ENCODE measurements at places on chromosomes 6 and 20.
A peak's percentile ranks its signal among the peaks of the same experiment; 100 is the strongest.

DNA sequence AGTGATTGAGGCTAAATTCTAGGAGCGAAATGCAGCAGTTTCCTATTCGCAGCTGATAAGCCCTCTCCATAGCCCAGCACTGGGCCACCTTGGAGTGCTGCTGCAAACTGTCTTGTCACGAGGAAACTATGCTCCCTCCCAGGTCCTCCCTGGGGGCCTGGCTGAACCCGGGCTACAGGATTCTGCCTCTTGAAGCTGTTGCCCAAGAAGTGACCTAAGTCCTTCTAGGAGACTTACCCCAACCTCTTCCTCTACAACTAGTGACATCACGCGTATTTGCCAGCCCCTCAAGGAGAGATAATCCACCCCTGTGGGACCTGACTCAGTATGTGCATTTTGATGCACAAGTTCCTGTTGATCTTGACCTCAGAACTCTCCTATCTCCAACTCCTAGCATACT is 26.5 kb upstream of the ZFAND3 start:
- DNase-seq: no peak

DNA sequence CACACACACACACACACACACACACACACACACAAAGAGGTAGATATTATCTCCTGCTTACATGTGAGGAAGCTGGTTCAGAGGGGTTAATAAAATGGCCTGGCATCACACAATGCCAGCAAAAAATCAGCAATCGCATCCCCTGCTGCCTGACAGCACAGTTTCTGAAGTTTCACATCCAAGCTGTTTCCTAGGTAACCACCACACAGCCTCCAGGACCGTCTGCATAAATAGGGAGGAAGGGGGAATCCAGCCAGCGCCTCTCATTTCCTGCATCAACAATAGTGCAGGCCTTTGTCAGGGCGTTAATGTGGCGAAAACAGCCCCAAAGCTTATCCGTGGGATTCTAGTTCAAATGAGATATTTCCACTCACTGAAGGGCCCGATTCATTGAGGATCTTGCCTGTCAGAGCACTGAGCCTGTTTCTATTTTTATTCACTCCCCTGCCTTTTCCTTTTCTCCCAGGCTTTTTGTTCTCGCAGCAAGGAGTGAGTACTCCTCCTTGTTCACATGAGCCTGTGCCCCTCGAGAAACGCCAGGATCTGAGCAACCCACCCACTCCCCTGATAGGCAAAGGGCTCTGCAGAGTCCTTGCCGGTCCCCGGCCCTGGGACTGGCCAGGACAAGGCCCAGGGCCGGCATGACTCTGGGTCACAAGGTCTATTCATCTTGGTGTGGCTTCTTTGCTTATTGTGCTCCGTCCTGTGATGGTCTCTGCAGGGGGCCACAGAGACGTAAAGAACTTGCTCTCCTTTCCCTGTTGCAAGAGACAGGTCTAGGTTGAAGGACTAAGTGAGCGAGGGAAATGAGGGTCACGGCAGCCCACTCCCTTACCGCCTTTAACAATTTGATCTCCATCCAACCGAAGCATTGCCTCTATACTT is 32.7 kb downstream of the TUBB2B start:
- DNase-seq: peak; percentile 82

DNA sequence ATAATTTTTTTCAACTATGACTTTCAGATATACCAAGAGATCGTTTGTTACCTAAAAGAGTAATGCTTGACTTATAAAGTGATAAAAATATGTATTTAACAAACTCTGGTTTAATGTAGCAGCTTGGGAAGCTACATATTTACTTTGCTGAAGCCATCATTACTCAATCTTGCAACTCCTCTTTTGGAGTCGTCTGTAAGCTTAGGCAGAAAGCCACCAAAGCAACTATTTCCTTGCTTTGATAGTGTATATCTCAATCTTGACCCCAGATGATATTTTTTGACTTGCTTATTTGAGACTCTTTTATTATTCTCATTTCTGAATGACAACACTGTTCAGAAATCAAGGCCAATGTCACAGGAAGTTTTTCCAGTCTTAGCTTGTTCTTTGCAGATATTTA is 183.0 kb downstream of the SAMD5 start:
- DNase-seq: no peak

DNA sequence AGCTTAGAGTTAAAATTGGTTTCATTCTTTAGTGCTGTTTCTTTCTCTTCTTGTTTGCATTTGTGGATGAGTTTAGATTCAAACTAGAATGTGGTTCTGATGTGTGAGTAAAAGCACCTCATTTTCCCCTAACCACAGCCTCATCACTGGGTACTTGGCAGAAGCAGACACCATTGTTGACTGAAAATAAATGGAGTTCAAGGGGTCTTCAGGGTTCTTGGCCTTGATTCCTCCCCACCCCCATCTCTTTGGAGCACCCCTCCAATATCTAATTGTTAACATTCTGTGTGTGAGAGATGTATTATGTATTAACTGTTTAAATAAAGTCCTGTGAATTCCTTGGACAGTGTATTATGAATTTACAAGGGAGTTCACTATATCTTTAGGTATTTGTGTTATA is 59.6 kb downstream of the JARID2 start:
- DNase-seq: no peak

Data from neural progenitor cell (in vitro differentiated cells).